ENCODE measurements at places on chromosomes 5 and 9.

DNA sequence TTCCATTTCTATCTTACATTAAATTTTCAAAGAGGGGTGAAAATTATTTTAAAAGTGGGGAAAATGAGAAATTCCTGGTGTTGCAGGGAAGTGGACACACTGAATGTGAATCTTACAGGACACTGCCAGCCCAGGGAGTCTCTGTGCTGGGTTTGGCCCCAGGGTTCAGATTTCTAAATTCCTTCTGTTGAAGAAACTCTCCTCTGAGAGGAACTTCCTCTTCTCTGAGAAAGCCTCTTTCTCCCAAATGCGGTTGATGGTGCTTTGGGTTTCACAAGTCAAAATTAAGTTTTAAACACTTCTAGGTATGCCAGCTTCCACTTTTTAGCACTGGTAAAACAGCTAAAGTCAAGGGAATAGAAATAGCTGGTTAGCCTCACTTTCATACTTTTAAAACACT lies 317.9 kb upstream of the ITGA1 start:
- DNase-seq = no peak

GRCh38 chr9:79884546-79884945 lies 312.8 kb downstream of the TLE4 start:
- DNase-seq = no peak

DNA sequence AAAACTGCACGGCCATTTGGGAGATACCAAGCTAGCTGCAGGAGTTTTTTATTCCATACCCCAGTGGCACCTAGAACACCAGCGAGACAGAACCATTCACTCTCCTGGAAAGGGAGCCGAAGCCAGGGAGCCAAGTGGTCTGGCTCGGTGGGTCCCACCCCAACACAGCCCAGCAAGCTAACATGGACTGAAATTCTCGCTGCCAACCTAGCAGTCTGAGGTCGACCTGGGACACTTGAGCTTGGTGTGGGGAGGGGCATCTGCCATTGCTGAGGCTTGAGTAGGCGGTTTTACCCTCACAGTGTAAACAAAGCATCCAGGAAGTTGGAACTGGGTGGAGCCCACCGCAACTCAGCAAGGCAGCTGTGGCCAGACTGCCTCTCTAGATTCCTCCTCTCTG lies 108.9 kb upstream of the CHD1 start:
- DNase-seq = no peak

DNA sequence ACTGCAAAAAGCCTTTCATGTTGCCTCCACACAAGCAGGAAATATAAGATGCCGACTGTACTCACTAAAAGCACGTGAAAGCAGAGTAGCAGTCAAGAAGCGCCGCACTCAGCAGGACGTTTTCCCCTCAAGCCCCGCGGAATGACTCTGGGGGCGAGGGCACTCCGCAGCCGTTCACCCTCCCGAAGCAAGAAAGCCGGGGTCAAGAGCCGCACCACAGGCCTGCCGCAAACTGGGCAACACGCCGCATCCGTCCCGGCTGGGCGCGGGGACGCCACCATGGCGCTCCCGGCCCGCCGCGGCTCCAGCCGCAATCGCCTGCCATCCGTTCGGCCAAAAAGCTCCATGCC lies 364 bp downstream of the RPS6 start:
- DNase-seq = no peak

- no peak for DNase-seq
Measured at GRCh38 chr9:99905833-99906402, 536 bp upstream of the STX17 start.

- no peak for DNase-seq
Measured at GRCh38 chr5:9567039-9567438, 21.2 kb upstream of the SEMA5A start.

- DNase-seq = peak; percentile 35
Measured at GRCh38 chr9:76810377-76810957, 46.2 kb downstream of the PCA3 start.

DNA sequence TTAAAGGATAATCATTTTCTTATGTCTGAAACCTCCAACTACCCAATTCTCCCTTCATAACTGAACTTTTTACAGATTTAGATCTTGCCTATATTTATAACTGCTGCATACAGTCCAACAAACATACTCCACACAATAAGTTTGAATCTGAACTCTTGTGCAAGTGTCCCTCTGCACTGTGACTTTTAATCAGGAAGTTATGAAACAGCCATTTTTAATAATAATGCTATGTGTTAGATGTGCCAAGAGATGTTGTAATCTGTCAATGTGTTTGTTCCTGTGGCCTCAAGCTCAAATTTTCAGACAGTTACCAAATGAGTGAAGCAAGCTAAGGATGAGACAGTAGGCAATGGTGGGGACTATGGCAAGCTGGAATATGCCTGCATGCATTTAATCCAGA lies 57.6 kb upstream of the MTAP start:
- peak; percentile 6 for DNase-seq

- peak; percentile 36 for DNase-seq
Measured at GRCh38 chr9:18890372-18890771, 142.6 kb downstream of the SAXO1 start.

- no peak for DNase-seq
Measured at GRCh38 chr5:154937186-154937717, 759 bp downstream of the GEMIN5 start.

GRCh38 chr5:42583322-42583721 lies 160.1 kb downstream of the GHR start:
- DNase-seq = peak; percentile 51

GRCh38 chr5:172283020-172283861 lies at the start of gene UBTD2:
Gene UBTD2 (minus strand): TSS chr5:172283764. CDS start chr5:172283665, 99 bp downstream.
- peak; percentile 88 for DNase-seq

GRCh38 chr9:86860006-86860405 lies 87.3 kb downstream of the GAS1 start:
- DNase-seq = peak; percentile 64

GRCh38 chr9:88722753-88723152 lies 187.8 kb downstream of the NXNL2 start:
- no peak for DNase-seq

DNA sequence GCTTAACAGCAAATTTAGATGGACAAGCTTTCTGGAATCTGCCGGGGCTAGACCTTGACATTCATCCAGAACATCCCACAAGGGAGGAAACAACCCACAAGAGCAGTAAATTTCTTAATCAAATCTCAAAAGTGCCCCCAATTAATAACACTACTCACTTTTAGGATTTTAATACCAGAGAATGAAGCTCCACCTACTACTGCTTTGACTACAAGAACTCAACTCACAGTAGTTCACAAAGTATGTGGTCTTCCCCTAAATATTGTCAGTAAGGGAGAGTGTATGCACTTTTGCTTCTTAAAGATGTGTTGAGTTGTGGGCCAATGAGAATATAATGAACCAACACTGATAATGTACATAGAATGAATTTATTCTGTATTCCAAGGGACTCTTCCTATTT lies 94.7 kb downstream of the EBF1 start:
- DNase-seq = no peak
